Hair follicular keratinocyte (primary cell): ENCODE measurements at places on chromosomes 16 and 17. TPM values are rescaled to one million over a fixed set of nuclear protein-coding genes. Genes with fewer than 3 reads are reported as not detected.

Gene EMP2
- total RNA-seq = 17.0 and 23.0 TPM in 2 replicates

Gene ZNF768
- total RNA-seq = 34.9 and 44.1 TPM in 2 replicates

Gene CCL3
- not detected in 2 replicates for total RNA-seq

Gene SAMD14
- total RNA-seq = 0.23 and 1.1 TPM in 2 replicates

Gene GFAP
- total RNA-seq = not detected in 2 replicates

Gene MYL4
- not detected in 2 replicates for total RNA-seq

Gene CRISPLD2
- 0.70 and 1.1 TPM in 2 replicates for total RNA-seq

Gene CPHXL2
- total RNA-seq = not detected in 2 replicates

Gene CHD9NB
- 0.11 and 0.47 TPM in 2 replicates for total RNA-seq

Gene PSMC3IP
- 3.7 and 14.1 TPM in 2 replicates for total RNA-seq

Gene GLTPD2
- not detected in 2 replicates for total RNA-seq

Gene SLC47A2
- 0.23 TPM in 1 of 2 replicates, not detected in the other for total RNA-seq

Gene C16orf54
- not detected in 2 replicates for total RNA-seq

Gene RNF112
- total RNA-seq = 0.42 and 1.0 TPM in 2 replicates

Gene ACSM3
- total RNA-seq = 0.65 and 2.6 TPM in 2 replicates

Gene ARHGAP44
- under 0.01 and 0.34 TPM in 2 replicates for total RNA-seq

Gene TIGD7
- 0.78 and 0.87 TPM in 2 replicates for total RNA-seq

Gene C17orf107
- total RNA-seq = 1.1 and 2.2 TPM in 2 replicates

Gene CD300E
- total RNA-seq = not detected in 2 replicates

Gene COPZ2
- total RNA-seq = 16.6 and 26.8 TPM in 2 replicates

Gene CES4A
- 1.1 and 2.4 TPM in 2 replicates for total RNA-seq

Gene SP6
- total RNA-seq = 2.3 and 2.5 TPM in 2 replicates

Gene MRPL12
- 82.5 and 175 TPM in 2 replicates for total RNA-seq

Gene GOSR2
- total RNA-seq = 26.1 and 27.2 TPM in 2 replicates

Gene KCNJ18
- not detected in 2 replicates for total RNA-seq

Gene CNTNAP1
- 3.2 and 4.6 TPM in 2 replicates for total RNA-seq

Gene RAPGEFL1
- total RNA-seq = 6.8 and 7.1 TPM in 2 replicates

Gene GDPD3
- 0.08 and 0.55 TPM in 2 replicates for total RNA-seq

Gene VTN
- not detected in 2 replicates for total RNA-seq

Gene AATK
- 0.27 and 0.62 TPM in 2 replicates for total RNA-seq

Gene ARHGDIA
- total RNA-seq = 274 and 312 TPM in 2 replicates

Gene CRYBA1
- total RNA-seq = not detected in 2 replicates

Gene ENPP7
- not detected in 2 replicates for total RNA-seq

Gene TPPP3
- not detected in 2 replicates for total RNA-seq

Gene RHBDL3
- not detected in 2 replicates for total RNA-seq

Gene OR2C1
- total RNA-seq = not detected in 2 replicates
